ENCODE measurements at places on chromosomes 3 and 15. TPM values are rescaled to one million over a fixed set of nuclear protein-coding genes. Genes with fewer than 3 reads are reported as not detected.

The FBXO40 gene
- not detected for total RNA-seq

The POC1A gene
- 3.4 TPM for total RNA-seq

The GOLGA6L4 gene
- total RNA-seq = 2.3 TPM

The TM2D3 gene
- 20.8 TPM for total RNA-seq

The HDC gene
- total RNA-seq = 21.5 TPM

The CHRNA5 gene
- total RNA-seq = 0.38 TPM

The BNC1 gene
- not detected for total RNA-seq

The SLC7A14 gene
- 0.38 TPM for total RNA-seq

- DNase-seq = no peak
Observed at GRCh38 chr3:134320749-134321148, 53.5 kb downstream of the AMOTL2 start.

- DNase-seq = no peak
Observed at GRCh38 chr15:69133862-69134519, 26.4 kb upstream of the GLCE start.

GRCh38 chr3:156751461-156752025 is 74.6 kb upstream of the LEKR1 start:
- DNase-seq = no peak

GRCh38 chr15:26087395-26087794 is 224.3 kb upstream of the ATP10A start:
- no peak for DNase-seq

GRCh38 chr3:24242012-24242698 is 252.5 kb downstream of the THRB start:
- no peak for DNase-seq

GRCh38 chr3:149560001-149560400 is 85.5 kb downstream of the TM4SF4 start:
- DNase-seq = no peak

GRCh38 chr15:96285729-96286254 is 44.7 kb upstream of the NR2F2 start:
- DNase-seq = no peak

- no peak for DNase-seq
Observed at GRCh38 chr3:50370594-50370993, 11.3 kb upstream of the TMEM115 start.

DNA sequence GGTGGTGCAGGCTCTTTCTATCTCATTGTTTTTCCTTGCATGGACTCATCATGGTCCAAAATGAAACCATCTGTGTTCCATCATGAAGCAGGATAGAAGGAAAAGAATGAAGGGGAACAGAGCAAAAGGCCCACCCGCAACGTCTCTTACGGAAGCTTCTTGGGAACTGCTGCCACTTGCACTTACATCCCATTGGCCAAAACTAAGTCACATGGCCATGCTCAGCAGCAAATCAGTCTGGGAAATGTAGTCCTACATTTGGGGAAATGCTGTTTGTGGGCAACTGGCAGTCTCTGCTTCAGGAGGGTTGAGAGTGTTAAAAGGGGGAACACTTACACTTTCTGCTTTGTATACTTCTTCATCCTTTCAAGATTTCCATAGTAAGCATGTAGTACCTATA is 191.6 kb downstream of the SV2B start:
- no peak for DNase-seq

GRCh38 chr15:58269455-58270414 is 131.6 kb downstream of the AQP9 start:
- no peak for DNase-seq

GRCh38 chr3:170868577-170869238 is 1.3 kb downstream of the RPL22L1 start:
- no peak for DNase-seq

GRCh38 chr3:32280262-32280910 is 41.9 kb downstream of the CMTM8 start:
- no peak for DNase-seq

- DNase-seq = no peak
Observed at GRCh38 chr15:67259806-67260205, 5.2 kb downstream of the IQCH start.

- no peak for DNase-seq
Observed at GRCh38 chr3:42491881-42492507, 10.4 kb upstream of the VIPR1 start.

DNA sequence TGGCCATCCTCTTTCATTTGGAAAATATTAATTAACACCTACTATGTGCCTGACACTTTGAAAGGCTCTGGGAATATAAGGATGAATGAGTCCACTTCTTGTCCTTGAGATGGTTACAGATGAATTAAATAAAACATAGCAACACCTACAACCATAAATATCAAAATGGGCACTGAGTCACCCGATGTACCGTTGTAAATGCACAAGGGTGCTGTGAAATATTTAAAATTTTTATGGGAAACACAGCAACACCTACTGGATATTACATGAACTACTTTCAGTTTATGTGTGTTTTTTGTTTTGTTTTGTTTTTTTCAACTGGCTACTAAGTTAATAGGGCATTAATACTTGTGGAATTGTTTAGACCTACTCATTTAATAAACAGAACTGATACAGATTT is 239.0 kb upstream of the NAALADL2 start:
- DNase-seq = no peak

GRCh38 chr3:128402998-128403397 is 63.7 kb downstream of the DNAJB8 start:
- DNase-seq = no peak

DNA sequence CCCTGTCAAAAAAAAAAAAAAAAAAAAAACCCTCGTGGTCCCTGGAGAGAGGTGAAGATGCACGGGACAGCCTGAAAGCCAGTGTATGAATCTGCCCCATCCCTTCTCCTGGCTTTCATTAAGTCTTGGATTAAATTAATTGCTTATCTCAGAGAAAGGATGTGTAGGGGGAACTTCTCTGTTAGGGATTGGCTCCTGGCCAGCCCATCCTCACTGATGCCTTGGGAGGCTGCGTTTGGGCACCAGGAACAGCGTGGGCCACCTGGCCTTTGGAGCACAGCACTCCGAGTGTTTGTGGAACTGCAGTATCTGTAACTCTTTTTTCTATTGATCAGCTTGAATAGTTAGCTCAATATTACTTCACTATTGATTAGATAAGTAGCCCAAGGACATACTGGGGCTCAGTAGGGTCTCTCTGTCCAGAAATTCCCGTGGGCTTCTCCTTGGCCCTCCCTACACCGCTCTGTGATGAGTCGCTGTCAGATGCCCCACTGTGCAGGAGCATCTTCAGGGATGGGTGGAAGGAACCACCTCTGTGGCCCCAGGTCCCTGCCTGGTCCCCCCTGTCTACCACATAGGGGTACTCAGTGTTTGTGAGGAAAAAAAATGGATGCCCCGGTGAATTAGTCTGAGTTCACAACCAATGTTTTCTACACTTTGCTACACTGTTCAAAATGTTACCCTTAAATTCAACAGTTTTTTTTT is 2.0 kb downstream of the PXYLP1 start:
- no peak for DNase-seq

- no peak for DNase-seq
Observed at GRCh38 chr3:58106640-58107039, 98.4 kb downstream of the FLNB start.

GRCh38 chr15:31758126-31758525 is 272.2 kb upstream of the CHRNA7 start:
- DNase-seq = no peak

- DNase-seq = no peak
Observed at GRCh38 chr15:100764778-100765466, 114.7 kb upstream of the ALDH1A3 start.

- DNase-seq = no peak
Observed at GRCh38 chr15:33831646-33832045, 136.7 kb upstream of the CHRM5 start.

DNA sequence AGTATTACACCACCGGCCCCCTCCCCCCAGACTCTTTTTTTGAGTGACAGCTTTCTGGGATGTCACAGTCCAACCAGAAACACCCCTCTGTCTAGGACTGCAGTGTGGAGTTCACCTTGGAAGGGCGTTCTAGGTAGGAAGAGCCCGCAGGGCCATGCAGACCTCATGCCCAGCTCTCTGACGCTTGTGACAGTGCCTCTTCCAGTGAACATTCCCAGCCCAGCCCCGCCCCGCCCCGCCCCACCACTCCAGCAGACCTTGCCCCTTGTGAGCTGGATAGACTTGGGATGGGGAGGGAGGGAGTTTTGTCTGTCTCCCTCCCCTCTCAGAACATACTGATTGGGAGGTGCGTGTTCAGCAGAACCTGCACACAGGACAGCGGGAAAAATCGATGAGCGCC is 63.6 kb downstream of the AAGAB start:
- no peak for DNase-seq
